Stimulated activated CD4-positive, alpha-beta T cell treated with anti-CD3 and anti-CD28 coated beads, TNF-alpha, amount 100 ng/mL, for 1 hour (primary cell): ENCODE measurements at places on chromosomes 12 and 14.

DNA sequence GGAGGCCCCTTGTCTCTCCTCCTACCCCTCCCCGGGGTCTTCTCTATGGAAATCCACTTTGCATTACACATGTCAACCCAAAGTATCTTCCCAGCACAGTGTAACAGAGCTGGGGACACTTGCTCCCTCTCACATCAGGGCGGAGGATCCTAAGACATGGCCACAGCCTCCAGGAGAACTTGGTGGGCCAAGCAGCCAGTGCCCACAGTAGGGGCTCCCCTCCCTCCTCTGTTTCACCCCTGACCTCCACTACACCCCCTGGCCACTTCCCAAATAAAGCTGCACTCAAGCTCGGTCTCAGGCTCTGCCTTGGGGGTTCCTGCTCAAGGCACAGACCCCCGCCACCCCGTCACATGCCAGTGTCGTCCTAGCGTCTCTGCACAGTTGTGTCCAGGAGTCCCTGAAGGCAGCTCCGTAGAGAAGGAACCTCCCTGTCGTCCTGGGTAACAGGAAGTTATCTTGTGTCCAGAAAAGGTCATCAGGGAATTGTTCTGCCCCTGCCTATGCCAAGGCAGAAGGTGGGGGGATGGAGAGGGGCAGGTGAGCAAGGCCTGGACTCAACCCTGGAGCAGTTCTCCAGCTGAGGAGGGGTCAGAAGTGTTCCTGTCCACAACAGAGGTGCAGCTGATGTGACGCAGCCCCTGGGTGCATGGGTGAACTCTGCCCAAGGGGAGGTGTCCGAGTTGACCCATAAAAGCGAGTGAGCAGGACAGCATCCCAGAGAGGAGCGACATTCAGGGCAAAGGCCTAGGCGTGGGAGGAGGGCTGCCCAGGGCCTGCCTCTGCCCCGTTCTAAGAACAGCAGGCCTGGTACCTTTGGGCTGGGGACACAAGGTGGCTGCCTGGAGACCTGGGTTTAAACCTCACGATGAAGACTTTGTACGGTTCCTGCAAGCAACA, 25.5 kb downstream of the DIO3 start:
- no peak for DNase-seq

GRCh38 chr12:218221-218620, 4.3 kb upstream of the SLC6A12 start:
- no peak for DNase-seq

DNA sequence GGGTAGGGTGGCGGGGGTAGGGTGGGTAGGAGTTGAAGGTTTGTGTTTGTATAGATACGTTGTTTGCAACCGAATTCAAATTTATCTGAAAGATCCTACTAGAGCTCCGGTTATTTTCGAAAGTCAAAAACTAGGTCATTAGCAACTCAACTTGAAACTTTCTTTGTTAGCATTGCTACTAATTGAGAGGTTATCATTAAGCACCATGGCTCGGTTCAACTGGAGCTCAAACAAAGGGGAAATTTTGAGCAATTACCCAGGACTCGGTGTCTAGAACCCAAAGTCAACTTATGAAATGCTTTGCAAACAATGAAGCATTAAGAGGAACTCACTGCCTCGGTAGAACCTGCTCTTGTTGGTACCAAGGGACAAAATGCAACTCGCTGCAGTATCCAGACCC, 207.7 kb downstream of the BCAT1 start:
- no peak for DNase-seq

DNA sequence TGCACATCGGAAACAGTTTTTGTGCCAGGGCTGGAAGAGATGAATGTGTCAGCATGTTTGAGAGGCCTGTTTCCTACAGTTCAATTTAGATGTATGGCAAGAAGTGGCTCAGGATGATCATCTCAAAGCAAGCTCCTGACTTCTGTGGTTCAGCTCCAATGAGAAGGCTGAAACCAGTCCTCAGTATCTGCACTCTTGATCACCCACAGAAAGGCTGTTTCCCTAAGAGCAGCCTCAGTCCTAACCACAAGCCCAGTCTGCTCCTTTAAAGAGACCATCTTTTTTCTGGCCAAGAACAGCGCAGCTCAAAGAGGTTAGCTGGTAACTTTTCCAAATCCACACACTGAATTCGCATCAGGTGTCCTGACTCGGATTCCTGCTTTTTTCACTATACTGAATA, 19.2 kb downstream of the CSRP2 start:
- DNase-seq = no peak

DNA sequence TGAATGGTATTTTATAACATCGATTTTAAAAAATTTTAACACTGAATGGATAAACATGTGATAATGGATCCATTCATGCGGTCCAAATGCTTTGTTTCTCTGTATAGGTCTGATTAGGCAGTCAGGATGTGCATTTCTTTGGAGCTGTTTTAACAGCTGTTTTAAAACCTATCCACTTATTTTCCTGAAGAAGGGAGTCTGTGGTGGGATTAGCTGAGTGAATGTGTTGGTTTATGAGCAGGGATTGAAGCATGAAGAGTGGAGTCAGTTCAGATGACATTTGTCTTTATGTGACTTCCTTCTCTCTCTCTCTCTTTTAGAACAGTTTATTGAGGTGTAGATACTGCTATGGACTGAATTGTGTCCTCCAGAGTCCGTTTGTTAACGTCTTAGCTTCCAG, 37.7 kb downstream of the GLT8D2 start:
- no peak for DNase-seq

DNA sequence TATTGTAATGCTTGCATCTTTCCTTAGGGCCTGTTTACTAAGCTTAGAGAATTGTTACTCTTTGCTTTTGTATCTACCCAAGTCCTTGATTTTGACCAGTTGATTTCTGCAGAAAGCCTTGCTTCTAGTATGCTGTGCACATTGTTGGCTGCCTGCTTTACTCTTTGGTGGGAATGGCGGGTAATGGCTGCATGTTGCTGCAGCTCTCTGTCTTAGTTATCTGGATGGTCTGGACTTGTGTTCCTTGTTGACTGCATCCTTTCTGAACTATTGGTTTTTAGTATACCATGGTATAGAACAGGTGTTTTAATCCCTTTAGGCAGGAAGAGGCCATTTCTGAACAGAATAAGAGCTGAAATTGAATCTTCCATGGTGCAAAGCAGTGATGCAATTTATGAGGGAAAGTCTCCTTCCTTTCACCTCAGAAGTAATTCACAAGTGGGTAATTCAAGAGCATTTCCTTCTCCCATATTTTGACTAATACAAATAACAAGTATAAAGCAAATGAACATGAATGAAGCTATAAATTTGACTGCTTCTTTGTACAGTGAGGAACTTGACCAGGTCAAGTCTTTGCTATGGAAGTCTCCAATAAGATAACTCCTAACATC, 466.4 kb downstream of the NPAS3 start:
- DNase-seq = no peak

- DNase-seq = no peak
These were observed 73.0 kb downstream of the FUT8 start for GRCh38 chr14:65485516-65485915.

DNA sequence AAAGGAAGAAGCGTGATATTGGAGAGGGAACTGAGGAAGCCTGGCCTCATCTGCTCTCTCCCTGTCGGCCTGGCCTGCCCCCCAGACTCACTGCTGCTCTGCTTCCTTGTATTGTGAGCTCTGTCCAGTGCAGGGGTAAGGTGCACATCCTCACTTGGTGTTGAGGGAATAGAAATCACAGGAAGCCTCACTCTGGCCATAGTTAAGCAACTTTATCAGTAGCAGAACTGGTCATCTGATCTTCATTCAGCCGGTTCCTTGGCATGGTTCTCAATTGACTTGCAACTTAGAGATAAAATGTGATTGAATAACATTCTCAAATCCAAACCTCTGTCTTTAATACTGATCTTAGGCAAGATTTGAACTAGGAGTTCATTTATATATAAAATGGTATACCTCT, 11.5 kb upstream of the CCDC175 start:
- no peak for DNase-seq

- no peak for DNase-seq
These were observed 130.9 kb downstream of the KICS2 start for GRCh38 chr12:64091186-64091585.

GRCh38 chr12:62767496-62767895, 167.5 kb downstream of the PPM1H start:
- no peak for DNase-seq

- DNase-seq = no peak
These were observed 8.0 kb downstream of the AQP6 start for GRCh38 chr12:49980501-49981349.

DNA sequence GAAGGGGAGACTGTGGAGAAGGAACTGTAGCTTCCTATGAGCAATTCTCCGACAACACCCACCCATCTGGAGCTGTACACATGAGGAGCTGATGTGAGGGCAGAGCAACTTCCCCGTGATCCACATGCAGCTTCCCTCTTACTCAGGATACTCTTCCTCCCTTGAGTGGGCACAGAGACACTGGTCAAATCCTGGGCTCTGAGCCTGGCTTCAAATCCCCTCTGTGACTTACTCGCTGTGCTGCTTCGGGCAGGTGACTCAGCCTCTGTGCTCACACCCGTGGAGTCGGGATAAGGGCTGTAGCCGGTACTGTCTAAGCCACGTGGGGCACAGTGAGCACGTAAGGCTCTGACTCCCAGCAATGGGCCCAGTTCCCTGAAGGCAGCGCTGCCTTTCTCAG, 31.1 kb downstream of the ZFYVE21 start:
- no peak for DNase-seq

DNA sequence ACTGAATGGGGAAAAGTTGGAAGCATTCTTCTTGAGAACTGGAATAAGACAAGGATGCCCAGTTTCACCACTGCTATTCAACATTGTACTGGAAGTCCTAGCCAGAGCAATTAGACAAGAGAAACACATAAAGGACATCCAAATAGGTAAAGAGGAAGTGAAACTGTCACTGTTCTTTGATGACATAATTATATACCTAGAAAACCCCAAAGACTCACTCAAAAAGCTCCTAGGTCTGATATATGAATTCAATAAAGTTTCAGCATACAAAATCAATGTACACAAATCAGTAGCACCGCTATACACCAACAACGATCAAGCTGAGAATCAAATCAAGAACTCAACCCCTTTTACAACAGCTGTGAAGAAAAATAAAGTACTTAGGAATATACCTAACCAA, 157.3 kb upstream of the DDHD1 start:
- DNase-seq = no peak

DNA sequence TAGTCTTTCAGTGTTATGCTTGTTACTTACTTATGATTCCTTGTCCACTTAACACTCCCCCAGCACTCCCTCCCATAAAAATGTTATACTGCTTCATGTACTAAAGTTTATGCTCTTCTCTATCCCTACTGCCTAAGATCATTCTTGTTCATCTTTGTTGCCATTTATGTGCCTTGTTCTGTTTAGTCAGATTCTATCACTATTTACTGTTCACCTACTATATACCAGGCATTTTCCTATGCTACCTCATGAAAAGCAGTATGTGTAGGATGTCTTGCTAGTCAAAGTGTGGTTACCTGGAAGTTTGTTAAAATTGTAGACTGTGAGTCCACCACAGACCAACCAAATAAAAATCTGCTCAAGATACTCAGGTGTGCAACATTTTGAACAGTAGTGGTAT, 23.9 kb downstream of the ERH start:
- DNase-seq = no peak

DNA sequence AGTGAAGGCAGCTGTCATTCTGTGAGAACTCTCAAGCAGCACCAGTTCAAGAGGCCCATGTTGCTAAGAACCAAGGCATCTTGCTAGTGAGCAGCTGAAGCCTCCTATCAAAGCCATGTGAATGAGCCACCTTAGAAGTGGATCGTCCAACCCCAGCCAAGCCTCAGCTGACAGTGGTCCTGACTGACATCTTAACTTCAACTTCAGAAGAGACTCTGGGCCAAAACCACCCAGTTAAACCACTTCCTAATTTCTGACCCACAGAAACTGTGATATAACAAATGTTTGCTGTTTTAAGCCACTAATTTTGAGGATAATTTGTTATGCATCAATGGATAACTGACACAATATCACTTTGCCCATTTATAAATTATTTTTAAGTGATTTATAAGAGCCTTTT, 256.0 kb downstream of the RPAP3 start:
- DNase-seq = no peak

GRCh38 chr14:37865719-37866549, 270.5 kb downstream of the TTC6 start:
- DNase-seq = no peak

DNA sequence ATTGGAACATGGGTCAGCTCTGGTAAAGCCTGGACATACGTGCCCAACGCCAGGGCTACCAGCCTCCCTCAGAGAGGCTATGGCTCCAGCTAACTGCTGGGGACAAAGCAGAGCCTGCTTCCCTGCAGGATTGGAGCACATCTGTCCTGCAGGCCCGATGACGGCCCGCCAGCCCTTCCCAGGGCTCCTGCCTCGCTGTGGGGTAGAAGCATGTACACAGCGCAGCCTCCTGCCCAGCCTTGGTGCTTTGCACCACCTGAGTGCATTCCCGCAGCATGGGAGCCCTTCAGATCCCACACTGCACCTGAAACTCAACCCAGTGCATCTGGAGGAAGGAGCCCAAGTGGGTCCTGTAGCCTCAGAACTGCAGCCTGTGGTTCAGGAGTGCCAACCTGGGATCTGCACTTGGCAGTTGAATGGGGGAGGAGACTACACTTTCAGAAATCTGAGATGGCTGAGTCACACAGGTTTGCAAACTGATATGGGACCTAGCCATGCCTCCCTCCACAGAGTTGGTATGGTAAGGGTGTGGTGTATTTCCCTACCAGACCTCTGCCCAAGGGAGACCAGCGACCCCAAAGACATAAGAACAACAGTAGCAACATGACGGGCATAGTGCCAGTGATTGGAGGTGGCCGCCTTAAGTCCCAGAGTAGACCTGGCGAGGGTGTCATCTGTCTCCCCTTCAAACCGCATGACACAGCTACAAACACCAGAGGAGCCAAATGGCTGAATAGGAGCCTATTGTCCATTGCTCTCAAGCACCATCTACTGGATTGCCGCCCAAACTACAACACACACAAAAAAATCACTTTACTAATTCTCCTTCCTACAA, 273.9 kb upstream of the MIS18BP1 start:
- no peak for DNase-seq

DNA sequence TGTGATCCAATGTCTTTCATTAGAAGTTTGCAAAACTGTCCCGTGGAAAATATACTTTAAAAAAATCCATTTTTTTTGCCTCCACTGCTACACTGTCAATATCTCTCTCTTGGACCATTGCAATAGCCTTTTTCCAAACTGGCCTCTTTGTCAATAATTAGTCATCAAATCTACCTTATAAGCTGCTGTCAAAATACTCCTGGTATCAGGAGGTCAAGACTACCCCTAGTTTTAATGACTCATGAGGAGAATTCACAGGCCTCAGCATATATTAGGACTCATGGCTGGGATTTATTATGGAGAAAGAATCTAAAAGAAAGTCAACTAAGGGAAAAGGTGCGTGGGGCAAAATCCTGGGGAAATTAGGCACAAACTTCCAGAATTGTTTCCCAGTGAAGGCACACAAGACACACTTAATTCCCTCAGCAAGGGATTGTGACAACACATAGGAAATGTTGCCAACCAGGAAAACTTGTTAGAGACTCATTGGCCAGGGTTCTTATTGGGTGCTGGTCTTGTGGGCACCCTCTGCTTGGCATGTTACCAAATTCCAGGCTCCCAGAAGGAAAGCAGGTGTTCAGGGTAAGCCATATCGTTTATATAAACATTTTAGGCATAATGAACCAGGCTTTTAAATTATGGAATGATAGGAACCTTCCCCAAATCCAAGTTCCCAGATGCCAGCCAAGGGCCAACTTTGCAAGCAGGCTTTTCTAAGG, 56.1 kb downstream of the TMEM117 start:
- no peak for DNase-seq

GRCh38 chr12:19529951-19530636, 90.8 kb downstream of the AEBP2 start:
- no peak for DNase-seq
